ENCODE measurements at places on chromosomes 3 and 15. TPM values are rescaled to one million over a fixed set of nuclear protein-coding genes. Genes with fewer than 3 reads are reported as not detected.

ANKRD63 gene
- total RNA-seq = 0.72 TPM

PARP9 gene
- 14.5 TPM for total RNA-seq

DNA sequence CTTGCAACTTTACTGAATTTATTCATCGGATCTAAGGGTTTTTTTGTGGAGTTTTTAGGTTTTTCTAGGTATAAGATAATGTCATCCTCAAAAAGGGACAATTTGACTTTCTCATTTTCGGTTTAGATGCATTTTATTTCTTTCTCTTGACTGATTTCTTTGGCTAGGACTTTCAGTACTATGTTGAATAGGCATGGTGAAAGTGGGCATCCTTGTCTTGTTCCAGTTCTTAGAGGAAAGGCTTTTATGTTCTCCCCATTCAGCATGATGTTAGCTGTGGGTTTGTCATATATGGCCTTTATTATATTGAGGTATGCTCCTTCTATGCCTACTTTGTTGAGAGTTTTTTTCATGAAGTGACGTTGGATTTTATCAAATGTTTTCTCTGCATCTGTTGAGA lies 106.7 kb downstream of the FAM43A start:
- DNase-seq = no peak

GRCh38 chr3:95184038-95184437 lies 1121.2 kb downstream of the NSUN3 start:
- no peak for DNase-seq

DNA sequence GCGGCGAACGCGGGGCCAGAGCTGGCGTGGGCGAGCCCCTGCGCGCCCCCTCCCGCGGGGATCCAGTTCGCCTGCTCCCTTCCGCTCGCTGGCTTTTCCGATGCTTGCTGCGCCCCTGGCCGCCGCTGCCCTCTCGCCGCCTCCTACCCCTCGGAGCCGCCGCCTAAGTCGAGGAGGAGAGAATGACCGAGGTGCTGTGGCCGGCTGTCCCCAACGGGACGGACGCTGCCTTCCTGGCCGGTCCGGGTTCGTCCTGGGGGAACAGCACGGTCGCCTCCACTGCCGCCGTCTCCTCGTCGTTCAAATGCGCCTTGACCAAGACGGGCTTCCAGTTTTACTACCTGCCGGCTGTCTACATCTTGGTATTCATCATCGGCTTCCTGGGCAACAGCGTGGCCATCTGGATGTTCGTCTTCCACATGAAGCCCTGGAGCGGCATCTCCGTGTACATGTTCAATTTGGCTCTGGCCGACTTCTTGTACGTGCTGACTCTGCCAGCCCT lies 721 bp downstream of the P2RY1 start:
- DNase-seq = no peak

- DNase-seq = no peak
These were observed 528.2 kb downstream of the NR2F2 start for GRCh38 chr15:96858694-96859093.

- no peak for DNase-seq
These were observed 291.7 kb downstream of the MEX3B start for GRCh38 chr15:81754078-81754477.

- no peak for DNase-seq
These were observed 24.3 kb downstream of the NFKBIZ start for GRCh38 chr3:101873619-101874018.

DNA sequence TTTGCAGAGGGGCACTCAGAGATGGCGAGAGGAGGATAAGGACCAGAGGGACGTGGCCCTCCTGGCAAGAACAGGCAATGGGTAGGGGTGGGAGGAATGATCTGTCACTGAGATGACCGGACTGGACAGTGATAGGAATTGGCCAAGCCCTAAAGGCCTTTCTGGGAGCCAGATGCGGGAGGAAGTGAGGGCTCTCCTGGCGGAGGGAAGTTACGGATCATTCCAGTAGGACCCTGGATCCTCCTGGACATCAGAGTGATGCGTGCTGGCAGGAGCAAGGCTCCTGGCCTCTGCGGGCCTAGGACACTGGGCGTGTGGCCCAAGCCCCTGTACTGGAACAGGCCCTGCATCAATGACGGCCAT lies 23.4 kb downstream of the KIF7 start:
- DNase-seq = no peak

Measured in Panc1 (cell line).